ENCODE measurements at places on chromosomes 7 and 10.

DNA sequence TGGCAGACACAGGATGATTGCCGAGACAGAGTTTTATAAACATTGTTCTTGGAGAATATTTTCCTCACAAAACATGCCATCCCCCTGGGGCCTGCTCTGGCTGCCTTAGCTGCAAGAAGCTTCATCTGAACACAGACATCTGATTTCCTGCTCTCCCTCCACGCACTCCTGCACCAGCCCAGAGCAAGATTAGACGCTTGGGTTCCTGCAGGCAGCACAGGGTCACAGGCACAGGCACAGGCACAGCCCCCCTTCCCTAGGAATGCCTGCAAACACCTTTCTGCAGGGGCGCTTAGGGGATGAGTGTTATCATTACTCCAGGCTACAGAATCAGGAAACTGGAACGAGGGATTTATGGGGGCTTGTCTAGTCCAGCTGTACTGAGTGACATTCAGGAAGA lies 450.3 kb downstream of the GRID1 start:
- DNase-seq = peak; percentile 48

DNA sequence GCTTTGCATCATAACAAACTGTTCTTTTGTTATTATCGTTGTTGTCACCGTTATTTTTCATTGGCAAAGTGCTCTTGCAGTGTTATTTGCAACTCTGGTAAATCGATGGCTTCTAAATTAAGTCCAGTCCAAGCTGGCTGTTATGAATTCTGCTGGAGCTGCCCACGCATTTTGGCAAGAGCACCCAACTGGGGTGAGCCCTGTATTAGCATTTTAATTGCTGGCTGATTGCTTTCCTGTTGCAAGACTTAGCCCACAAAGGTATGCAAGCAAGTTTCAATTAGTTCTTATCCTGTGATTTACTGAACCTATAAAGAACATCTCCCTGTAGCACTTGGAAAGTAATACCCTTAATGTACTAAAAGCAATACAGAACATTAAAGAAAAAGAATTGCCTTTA lies 226.8 kb downstream of the ACTR3B start:
- DNase-seq = no peak

DNA sequence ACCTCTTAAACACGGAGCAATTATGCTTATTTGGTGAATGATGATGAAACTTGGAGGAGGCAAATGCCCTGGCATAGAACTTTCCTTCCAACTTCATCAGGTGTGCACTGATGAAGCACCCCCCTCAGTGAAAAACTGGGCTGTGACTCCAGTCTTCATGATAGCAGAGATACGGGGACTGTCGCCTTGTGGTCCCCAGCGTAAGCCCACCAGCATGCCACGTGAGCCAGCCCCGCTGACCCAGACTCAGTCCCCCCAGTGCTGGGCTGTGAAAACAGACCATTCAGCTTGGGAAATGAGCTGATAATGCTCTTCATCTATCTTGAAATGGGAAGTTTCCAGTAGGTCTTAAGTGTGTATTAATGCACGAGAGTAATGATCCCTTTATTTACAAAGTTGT lies 177.0 kb downstream of the SNX10 start:
- no peak for DNase-seq

- DNase-seq = no peak
These were observed 69.1 kb downstream of the ZNF438 start for GRCh38 chr10:30962522-30962921.

GRCh38 chr7:68235937-68236336 lies 1239.3 kb downstream of the TYW1 start:
- no peak for DNase-seq

- no peak for DNase-seq
These were observed 62.4 kb upstream of the CDCA7L start for GRCh38 chr7:22008087-22008486.

DNA sequence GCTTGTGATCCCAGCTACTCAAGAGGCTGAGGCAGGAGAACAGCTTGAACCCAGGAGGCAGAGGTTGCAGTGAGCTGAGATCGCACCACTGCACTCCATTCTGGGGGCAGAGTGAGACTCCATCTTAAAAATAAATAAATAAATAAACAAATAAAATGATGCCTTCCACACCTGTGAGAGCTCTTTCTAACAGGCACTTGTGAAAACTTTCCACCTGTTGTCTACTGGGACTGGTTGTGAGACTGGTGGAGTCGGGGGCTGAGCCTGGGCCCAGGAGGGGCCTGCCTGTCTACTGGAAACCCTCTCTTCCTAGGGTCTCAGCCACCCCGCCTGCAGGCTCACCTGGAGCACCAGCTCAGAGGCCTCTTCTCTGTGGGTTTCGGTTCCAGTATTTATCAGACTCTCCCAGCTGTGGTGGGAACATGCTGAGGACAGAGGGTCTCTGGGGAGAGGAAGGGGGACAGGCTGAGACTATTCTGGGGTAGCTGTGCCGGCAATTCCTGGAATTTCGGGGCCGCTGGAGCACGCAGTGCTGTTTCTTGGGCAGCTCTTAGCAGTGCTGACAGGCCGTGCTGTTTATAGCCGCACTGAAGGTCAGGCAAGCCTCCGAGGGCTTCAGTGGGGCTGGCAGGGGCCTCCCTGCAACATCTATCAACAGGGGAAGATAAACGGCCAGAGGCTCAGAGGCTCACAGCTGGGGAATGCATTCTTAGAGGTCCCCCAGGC lies 3.8 kb downstream of the LDB3 start:
- peak; percentile 63 for DNase-seq

DNA sequence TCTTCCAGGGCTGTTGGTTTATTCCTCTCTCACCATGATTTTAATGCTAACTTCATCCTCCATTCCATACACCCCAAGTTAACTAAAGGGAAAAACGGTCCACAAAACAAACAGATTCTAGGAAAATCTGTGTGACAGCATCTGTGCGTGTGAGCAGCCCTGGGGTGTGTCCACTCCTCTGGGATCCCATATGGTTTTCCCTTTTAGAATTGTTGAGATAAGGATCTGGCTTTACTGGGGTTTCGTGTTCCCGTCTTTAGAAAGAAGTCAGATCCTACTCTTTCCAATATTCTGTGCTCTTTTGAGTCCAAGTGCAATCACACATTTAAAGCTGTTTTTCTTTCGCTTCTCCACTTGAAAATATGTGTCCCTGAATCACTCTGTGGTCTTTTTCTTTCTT lies 257.1 kb downstream of the KLF6 start:
- no peak for DNase-seq

DNA sequence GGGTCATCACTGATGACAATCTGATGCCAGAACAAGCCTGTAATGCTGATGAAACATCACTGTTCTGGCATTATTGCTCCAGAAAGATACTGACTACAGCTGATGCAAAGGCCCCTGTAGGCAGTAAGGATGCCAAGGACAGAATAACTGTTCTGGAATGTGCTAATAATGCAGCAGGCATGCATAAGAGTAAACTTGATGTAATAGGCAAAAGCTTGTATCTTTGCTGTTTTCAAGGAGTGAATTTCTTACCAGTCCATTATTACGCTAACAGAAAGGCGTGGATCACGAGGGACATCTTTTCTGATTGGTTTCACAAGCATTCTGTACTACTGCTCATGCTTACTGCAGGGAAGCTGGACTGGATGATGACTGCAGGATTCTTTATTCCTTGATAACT lies 18.7 kb downstream of the LCOR start:
- DNase-seq = no peak

GRCh38 chr10:99784016-99784726 lies 1.7 kb downstream of the ABCC2 start:
- DNase-seq = no peak

GRCh38 chr10:115094416-115095140 lies 1.4 kb downstream of the ATRNL1 start:
- DNase-seq = no peak

- peak; percentile 15 for DNase-seq
These were observed 39.7 kb upstream of the TEX47 start for GRCh38 chr7:88835147-88835728.

- DNase-seq = peak; percentile 88
These were observed 44.1 kb upstream of the CNPY1 start for GRCh38 chr7:155590215-155591018.

GRCh38 chr10:77496941-77497420 lies 140.6 kb downstream of the KCNMA1 start:
- DNase-seq = no peak

- DNase-seq = no peak
These were observed 363.9 kb upstream of the MGMT start for GRCh38 chr10:129102906-129103693.

Data from BE2C (cell line).